CD8-positive, alpha-beta memory T cell (primary cell): ENCODE measurements at places on chromosomes 3 and 15. TPM values are rescaled to one million over a fixed set of nuclear protein-coding genes. Genes with fewer than 3 reads are reported as not detected.

DNA sequence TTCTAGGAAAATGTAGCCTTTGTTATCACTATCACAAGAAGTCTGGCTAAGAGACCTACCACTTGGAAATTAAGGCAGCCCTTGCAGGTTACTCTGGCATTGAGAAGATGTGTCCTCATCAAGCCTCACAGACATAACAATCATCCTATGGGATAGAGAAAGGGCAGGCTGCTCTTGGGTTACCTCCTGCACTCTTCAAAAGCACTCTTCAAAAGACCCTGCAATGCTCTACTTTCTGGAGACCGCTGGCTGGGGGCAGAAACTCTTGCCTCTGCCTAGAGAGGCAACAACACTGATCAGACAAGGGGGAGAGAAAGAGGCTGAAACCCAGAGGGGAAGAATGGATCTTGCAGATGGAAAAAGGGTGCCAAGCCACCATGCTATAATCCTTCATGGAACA, 127.9 kb upstream of the BNIP2 start:
- DNase-seq, result no peak

- DNase-seq, result no peak
These were observed 19.9 kb downstream of the UBR1 start for GRCh38 chr15:43085921-43086320.

Gene TGFBR2
- 55.3 TPM for total RNA-seq

DNA sequence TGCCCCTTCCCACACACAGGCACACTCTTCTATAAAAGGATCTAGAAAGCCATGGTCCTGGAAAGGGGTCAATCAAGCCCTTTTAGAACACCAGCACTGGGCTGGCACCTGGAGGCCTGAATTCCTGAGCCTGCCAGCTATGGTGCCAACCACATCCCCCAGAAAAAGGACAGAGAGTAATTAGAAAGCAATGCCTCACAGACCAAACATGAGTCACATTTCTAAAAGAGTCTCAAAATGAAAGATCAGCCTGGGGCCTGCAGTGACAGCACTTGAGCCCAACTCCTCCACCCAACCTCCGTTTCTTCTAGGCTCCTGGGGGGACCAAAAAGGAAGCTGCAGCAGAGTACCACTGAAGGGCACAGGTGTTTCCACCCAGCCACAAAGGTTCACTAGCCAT, 14.1 kb downstream of the MYLK start:
- no peak for DNase-seq

DNA sequence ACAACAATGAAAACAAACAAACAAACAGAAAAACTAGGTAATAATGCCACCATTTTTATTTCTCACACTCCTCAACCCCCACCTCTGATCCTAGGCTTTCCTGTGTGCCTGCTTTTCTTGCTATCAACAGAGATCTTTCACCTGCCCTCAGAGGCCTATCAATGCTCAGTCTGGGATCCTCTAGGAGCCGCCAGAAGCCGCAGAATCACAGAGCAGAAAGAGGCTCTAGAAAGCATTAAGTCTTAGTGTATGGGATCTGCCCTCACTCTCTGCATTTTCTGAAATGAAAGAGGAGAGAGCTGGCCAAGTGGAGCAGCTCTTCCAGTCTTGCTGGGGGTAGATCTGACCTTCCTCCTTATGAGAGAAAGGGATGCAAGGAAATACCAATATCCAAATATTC, 306.8 kb downstream of the TUSC7 start:
- no peak for DNase-seq

- peak; percentile 22 for DNase-seq
These were observed 790.1 kb upstream of the CFAP20DC start for GRCh38 chr3:59839810-59840515.

GRCh38 chr3:72487078-72487765, 361.0 kb downstream of the SHQ1 start:
- no peak for DNase-seq
